ENCODE measurements at places on chromosomes 7 and 10.

DNA sequence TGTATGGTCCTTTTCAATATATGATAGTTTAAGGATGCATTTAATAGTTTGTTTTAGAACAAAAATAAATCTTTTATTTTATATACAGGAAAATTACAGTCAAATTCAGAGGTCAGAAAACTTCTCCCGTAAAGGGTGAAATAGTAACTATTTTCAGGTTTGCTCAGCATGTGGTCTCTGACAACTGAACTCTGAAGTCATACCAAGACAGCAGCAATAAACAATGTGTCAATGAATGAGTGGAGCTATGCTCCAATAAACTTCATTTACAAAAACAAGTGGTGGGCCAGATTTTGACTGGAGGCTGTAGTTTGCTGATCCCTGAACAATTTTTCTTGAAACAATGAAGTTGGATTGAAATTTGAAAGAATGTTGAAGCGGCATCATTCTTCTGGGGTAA is 123.6 kb downstream of the ZNF248 start:
- no peak for DNase-seq

DNA sequence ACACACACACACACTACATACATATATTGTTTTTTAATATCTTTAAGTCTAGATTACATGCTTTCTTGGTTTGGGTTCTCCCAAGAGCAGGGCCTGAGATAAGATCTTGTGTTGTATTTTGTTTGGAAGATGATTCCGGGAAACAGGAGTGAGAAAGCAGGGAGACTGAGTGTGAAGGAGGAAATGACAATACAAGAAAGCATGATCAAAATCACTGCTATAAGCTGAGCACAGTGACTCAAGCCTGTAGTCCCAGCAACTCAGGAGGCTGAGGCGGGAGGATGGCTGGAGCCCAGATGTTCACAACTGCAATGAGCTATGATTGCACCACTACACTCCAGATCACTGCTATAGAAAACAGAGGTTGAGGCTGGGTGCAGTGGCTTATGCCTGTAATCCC is 267.6 kb downstream of the SKIDA1 start:
- DNase-seq = no peak

- no peak for DNase-seq
These were observed 612 bp downstream of the HILPDA start for GRCh38 chr7:128456255-128456725.

GRCh38 chr10:85741626-85742300 is 624.8 kb downstream of the GRID1 start:
- DNase-seq = no peak

- no peak for DNase-seq
These were observed 37.5 kb downstream of the AHCYL2 start for GRCh38 chr7:129262324-129262723.

GRCh38 chr10:6279540-6280267 is 77.0 kb downstream of the PFKFB3 start:
- DNase-seq = no peak

DNA sequence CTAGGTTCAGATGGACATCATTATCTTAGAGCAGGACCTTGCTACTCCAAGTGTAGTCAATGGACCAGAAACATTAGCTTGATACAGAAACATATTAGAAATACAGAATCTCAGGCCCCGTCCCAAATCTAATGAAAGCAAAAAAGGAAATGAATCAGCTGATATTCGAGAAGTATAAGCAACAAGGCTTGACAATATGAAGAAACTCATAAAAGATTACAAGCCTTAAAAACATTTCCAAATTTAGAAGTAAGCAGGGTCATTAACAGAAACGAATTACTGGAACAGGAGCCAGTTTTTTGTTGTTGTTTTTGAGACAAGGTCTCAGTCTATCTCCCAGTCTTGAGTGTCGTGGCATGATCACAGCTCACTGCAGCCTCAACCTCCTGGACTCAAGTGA is 40.5 kb upstream of the GSAP start:
- DNase-seq = no peak

- DNase-seq = peak; percentile 97
These were observed 104.4 kb upstream of the ZNF92 start for GRCh38 chr7:65269150-65269856.

GRCh38 chr10:133068111-133069032 is 19.4 kb upstream of the ADGRA1 start:
- DNase-seq = no peak

DNA sequence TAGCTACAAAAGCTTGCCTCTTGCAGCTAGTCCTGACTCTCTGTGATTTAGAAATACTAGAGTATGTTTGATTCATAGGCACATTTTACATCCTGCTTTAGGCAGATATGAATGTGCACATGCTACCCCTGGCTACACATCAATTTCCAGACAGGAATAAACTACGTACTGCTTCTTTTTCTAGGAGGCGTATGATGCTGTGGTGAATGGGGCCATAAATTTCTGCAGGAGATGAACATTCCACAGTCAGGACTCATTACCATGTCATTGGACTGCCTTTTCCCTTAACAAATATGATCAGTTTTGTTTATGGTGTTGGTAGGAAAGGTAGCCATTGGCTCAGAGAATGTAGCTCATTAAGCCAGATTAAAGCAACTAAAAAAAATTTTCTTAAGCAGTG is 50.1 kb upstream of the IFRD1 start:
- DNase-seq = no peak

GRCh38 chr10:74932648-74933047 is 106.2 kb downstream of the KAT6B start:
- DNase-seq = peak; percentile 90

GRCh38 chr10:71755179-71755879 is 18.0 kb downstream of the VSIR start:
- DNase-seq = no peak

GRCh38 chr10:34565934-34566333 is 249.2 kb downstream of the PARD3 start:
- no peak for DNase-seq

- DNase-seq = no peak
These were observed 64.2 kb downstream of the CUL2 start for GRCh38 chr10:35025916-35026315.

- no peak for DNase-seq
These were observed 151.6 kb downstream of the NOC3L start for GRCh38 chr10:94211169-94211510.

GRCh38 chr10:122497241-122497640 is 35.9 kb downstream of the HTRA1 start:
- no peak for DNase-seq
